ENCODE measurements at places on chromosomes 16 and 17. TPM values are rescaled to one million over a fixed set of nuclear protein-coding genes. Genes with fewer than 3 reads are reported as not detected.

TNFRSF17 gene
- 83.0 TPM for polyA plus RNA-seq

ENPP7 gene
- polyA plus RNA-seq, result 0.89 TPM

TLCD2 gene
- polyA plus RNA-seq, result not detected

SLC16A13 gene
- polyA plus RNA-seq, result 3.3 TPM
